Iris pigment epithelial cell (primary cell): ENCODE measurements at places on chromosomes 2 and 18.

DNA sequence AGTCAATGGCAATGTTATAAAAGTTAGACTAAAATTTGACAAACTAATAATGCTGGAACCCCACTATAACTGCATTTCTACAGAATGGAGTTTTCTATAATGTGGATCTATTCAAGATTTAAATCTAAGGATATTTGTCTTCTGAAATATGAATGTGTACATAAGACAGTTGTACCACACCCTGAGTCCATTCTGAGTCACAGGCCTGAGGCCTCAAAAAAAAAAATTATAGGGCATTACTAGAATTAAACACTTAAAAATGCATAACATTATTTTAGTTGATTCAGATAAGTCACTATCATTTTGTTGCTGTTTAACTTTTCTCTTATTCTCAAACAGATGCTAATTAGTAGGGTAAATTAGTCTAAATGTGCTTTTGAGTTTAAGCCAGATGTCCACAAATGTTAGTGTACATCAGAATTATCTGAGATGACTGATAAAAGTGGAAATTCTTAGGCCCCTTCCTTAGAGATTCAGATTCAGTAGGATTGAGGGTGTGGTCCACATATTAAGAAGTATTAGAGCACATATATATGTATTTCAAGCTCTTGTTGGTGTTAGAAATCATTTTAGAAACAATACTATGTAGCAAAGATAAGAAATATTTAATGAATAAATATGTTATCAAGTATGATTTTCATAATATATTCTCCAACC, 42.4 kb upstream of the COL5A2 start:
- peak; percentile 54 for DNase-seq

DNA sequence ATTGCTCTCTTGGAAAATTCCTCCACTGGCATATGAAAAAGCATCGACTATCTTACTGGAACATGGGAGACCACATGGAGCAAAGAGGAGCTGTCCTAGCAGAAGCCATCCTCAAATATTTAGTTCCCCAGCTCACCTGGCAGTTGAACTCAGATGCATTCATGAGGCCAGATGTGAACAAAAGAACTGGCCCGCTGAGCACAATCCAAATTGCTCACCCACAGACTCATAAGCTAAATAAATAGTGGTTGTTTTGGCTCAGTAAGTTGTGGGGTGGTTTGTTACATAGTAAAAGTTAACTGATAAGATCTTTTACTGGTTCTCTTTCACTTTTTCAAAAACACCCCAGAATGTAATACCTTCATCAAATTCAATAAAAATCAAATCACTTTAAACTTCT, 108.6 kb upstream of the CWC22 start:
- DNase-seq = peak; percentile 5

DNA sequence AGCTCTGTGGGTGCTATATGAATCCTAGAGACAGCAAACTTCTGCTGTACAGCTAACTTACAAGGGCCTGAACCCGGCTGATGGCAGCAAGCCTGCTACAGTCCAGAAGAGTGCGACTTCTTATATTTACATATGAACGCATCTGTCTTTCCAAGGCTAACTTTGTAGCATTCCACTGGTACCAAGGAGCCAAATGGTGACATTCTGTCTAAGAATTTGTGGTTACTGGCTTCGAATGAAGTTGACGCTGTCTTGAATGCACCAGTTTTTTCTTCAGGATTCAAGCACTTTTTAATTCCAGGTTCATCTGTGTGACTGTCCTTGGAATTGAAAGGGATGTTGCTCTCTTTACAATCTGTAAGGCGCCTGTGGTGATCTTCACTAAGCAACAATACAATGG, 42.4 kb downstream of the THUMPD2 start:
- peak; percentile 94 for DNase-seq

GRCh38 chr2:105777031-105777482, 32.3 kb downstream of the NCK2 start:
- DNase-seq = no peak

DNA sequence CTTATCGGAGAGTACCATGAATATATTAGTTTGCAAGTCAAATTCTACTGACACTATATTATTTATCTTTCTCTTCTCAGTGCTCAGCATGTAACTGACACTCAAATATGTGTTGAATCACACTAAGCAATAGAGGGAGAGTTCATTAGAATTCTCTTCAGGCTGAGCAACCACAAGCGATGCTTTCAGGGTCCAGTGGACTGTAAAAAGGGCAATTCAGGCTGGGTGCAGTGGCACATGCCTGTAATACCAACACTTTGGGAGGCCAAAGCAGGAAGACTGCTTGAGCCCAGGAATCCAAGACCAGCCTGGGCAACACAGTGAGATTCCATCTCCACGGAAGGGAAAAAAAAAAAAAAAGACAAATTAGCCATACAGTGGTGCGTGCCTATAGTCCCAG, 16.3 kb downstream of the PDE6D start:
- DNase-seq = peak; percentile 31

- peak; percentile 46 for DNase-seq
Observed at GRCh38 chr2:217248312-217248935, 388.6 kb upstream of the TNP1 start.

DNA sequence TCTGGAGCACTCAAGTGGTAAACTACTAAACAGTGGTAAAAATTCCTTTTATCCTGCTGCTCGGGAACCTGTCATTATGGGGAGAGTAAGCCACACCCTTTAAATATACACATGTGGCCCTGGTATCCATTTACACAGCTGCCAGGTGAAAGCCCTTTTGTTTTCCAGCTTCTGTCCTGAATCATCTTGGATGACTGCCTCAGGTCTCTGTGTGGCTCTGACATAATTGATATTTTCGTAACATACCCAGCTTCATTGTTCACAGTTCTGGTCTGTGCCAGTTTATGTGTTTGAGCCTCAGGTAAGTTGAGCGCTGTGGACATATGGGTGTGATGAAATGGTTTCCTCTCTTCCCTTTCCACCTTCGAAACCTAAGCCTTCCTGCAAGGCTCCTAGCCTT, 15.7 kb upstream of the TTC39C start:
- DNase-seq = no peak

GRCh38 chr2:72136933-72137497, 10.6 kb downstream of the CYP26B1 start:
- DNase-seq = no peak

- no peak for DNase-seq
Observed at GRCh38 chr2:139790136-139790535, 1009.9 kb upstream of the NXPH2 start.

- no peak for DNase-seq
Observed at GRCh38 chr18:48581941-48582340, 43.1 kb downstream of the CTIF start.
